ENCODE measurements at places on chromosomes 3 and 15.

- no peak for DNase-seq
Observed at GRCh38 chr3:4417449-4417848, 49.6 kb downstream of the SUMF1 start.

GRCh38 chr3:146466604-146467003 lies 2.8 kb downstream of the PLSCR2 start:
- no peak for DNase-seq

- DNase-seq: no peak
Observed at GRCh38 chr15:99105514-99106341, 848 bp downstream of the SYNM start.

DNA sequence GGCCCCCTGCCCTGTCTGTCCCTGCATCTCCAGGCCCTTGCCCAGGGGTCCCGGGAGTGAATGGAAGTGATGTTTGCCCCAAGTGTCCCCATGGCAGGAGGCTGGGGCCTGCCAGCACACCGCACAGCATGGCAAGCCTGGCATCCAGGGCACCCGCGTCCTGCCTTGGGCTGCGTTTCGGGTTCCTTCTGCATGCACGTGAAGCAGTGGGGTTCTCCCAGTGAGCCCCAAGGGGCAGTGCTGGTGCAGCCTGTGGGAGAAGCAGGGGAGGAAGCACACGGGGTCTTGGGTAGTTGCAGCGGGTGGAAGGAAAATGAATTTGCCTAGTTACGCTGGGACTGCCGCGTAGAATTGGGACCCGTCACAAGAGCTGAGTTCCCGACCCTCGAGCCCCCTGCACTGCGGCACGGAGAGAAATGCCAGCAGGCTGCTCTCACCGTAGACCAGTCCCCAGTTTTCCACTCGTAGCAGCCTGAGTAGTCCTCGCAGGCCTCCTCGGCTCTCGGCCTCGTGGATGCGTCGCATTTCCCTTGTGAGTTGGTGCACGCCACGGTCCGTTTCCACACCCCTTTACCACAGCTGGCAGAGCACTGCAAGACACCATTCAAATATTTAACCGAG lies 259.5 kb upstream of the LYSMD4 start:
- no peak for DNase-seq

DNA sequence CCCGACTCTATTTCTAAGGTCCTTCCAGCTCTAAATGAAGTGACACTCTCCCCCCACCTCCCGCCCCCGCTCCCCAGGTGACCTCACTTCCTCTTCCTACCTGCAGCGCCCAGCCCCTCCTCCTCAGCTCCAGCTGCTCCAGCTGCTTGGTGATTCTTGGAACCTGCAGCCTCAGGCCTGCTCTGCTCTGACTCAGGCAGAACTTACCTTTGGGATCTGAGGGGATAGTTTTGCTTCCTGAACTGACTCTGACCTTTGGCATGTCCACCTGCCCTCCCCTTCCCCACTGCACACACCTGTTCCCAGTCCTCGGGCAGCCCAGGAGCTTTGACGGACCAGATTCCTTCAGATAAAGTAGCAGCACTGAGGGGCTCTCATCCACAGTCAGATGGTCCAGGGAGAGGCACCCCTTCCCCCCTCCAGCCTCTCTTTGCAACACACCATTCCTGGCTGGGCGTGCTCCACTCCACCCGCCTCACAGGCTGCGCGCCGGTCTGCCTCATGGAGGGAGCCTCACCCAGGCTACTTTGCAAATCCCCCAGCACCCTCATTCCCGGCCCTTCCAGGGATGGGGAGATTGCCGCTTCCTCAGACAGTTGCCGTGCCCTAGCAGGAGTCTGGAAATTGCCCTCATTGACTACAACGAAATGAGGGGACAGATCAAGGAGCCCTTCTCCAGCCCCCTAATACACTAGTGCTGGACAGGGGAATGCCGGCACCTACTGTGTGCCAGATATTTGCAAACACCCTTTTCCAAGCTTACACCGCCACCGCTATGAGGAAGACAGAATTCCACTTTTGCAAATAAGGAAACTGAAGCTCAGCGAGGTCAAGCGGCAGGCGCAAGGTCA lies 692 bp upstream of the C15orf39 start:
- DNase-seq: no peak

- DNase-seq: no peak
Observed at GRCh38 chr3:130117933-130118332, 36.3 kb downstream of the ALG1L2 start.

- DNase-seq: no peak
Observed at GRCh38 chr15:93983526-93983925, 247.8 kb upstream of the MCTP2 start.

DNA sequence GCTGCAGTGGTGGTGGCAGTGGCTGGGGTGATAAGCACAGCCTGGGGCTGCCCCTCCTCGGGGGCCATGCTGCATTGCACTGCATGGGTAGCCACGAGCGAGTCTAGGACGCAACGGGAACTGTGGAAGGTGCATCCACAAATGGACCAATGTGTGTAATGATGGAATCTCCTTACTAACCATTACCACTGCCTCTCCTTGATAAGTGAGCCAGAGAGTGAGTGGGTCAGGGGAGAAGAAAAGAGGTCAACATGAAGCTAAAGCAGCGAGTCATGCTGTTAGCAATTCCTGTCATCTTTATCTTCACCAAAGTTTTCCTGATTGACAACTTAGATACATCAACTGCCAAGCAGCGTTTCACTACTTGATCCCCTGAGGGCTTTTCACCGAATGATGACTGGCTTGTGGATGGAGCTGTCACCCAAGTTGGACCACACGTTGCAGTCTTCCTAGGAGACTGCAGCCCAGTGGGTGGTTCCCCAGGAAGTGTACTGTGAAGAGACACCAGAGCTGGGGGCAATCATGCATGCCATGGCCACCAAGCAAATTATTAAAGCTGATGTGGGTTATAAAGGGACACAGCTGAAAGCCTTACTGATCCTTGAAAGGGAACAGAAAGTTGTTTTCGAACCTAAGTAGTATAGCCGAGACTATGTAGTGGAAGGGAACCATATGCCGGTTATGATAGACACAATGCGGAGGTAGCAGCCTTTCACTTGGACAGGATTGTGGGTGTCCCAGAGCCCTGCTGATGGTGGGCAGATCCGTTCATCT lies 20.6 kb downstream of the SAMD7 start:
- no peak for DNase-seq

Data from stimulated activated CD4-positive, alpha-beta T cell treated with anti-CD3 and anti-CD28 coated beads, Interleukin-1b, Interleukin-23, amount 100 ng/mL, for 1 hour (primary cell).